ENCODE measurements at places on chromosomes 2 and 18.

DNA sequence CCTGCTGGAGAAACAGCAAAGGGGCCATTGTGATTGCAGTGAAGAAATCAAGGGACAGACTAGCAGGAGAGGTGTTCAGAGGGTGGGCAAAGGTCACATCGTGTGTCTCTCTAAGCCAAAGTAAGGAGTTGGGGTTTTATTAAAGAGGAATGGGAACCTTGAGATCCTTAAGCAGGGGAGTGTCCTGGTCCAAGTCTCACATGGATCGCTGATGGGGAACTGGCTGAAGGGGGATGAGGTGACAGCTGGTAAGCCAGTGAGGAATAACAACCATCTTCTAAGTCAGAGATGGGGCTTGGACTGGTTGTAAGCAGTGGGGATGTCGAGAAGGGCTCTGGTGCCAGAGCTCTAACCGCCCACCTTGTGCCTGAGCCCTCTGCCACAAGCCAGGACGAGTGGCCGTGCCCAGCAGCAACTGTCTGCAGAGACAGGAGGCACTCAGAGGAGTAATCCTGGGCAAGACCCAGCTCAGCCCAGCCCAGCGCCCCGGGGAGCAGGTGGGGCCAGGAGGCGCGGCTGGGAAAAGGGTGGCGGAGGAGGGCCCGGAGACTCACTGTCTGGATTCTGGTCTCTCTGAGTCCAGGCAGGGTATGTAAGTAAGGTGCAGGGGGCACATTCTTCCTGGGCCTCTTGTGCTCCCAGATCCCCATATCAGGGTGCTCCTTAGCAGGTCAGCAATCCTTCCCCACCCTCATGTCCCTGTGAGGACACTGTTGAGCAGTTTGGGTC is 13.7 kb downstream of the WNT10A start:
- peak; percentile 63 for DNase-seq

GRCh38 chr2:109124982-109125592 is 3.9 kb upstream of the SH3RF3 start:
- DNase-seq = peak; percentile 84

DNA sequence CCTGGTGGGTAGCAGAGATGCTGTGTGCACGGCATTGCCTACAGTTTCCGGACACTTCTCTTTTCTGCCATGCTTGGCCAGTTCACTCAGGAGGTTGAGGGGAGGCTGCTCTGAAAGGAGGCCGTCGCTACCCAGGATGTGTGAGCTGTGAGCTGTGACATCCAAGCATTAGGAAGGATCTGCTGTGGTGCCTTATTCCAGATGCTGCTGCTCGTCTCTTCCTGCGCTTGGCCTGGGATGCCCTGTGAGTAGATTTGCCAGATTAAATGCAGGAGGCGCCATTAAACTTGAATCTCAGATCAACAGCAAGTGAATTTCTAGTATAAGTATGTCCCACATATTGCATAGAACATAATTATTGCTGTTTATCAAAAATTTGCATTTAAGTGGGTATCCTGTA is 124.2 kb upstream of the SIX3 start:
- no peak for DNase-seq

DNA sequence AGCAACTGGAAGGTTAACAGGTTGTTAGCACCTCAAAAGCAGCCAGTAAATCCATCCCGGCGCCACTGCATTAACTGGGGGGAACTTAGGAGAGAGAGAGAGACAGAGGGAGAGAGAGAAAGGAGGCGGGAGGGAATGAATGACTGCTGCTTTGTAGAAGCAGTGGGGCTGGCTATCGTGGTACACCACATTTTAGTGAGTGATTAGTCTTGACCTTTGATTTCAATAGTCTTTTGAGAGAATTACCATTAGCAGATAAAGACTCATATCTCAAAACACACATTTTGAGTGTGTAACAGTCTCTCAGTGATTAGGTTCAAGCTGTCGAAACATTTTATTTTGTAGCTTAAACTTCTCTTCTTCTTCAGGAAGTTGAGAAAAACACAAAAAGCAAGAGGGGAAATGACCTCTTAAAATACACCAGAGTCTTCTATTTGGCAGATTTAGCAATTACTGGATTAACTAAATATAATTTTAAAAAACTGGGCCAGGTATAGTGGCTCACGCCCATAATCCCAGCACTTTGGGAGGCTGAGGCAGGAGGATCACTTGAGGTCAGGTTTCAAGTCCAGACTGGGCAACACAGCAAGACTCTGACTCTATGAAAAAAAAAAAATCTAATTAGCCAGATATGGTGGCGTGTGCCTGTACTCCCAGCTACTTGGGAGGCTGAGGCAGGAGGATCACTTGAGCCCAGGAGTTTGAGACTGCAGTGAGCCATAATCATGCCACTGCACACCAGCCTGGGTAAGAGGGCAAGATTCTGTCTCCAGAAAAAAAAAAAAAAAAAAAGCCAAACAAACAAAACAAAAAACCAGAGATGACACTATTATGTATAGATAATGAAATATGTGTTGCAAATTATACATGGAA is 22.0 kb upstream of the PNO1 start:
- DNase-seq = no peak

- no peak for DNase-seq
These were observed 57.1 kb downstream of the SNORC start for GRCh38 chr2:232927032-232927792.

GRCh38 chr2:112683550-112684414 is 37.0 kb upstream of the NT5DC4 start:
- peak; percentile 28 for DNase-seq

DNA sequence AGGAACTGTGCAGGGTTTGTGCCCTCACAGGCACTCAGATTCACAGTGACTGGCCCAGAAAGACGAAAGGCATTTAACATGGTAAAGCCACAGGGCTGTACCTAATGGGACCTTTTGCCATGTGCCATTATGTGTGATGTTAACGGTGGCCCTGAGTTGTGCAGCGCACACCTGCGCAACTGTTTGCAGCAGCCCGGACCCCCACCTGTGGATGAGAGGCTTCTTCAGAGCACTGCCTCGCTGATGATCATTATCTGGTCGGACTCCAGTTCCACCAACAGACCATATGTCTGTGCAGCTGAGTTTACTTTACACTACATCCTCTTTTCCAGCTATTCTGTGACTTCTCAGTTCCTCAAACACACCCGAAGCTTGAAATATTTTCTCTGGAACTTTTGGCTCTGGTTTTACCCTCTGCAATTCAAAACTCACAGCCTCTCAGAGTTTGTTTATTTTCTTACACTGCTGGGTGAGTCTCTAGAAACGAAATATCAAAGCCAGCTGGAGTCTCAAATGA is 35.6 kb upstream of the UBE2F start:
- no peak for DNase-seq

GRCh38 chr2:172244419-172245130 is 141.9 kb upstream of the DLX2 start:
- DNase-seq = no peak

- peak; percentile 50 for DNase-seq
These were observed 1795.7 kb upstream of the PIK3C3 start for GRCh38 chr18:40159141-40160017.

DNA sequence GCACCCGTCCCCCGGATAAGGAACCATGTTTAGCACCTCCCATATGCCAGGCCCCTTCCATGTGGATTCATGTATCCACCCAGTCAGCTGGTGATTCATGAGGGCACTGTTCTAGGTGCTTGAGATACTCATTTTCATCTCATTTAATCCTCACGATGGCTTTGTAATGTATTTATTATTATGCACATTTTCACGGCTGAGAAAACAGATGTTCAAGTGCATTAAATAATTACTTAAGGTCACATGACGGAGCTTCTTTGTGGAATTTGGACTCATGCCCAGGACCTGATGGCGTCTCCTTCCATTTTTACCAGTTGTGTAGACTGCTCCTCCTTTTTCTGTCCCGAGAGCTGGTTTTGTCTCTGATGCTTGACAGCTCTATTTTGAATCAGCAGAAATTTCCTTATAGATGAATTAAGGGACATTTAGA is 72.2 kb upstream of the RBM44 start:
- DNase-seq = no peak

GRCh38 chr18:79611040-79611681 is 68.4 kb upstream of the CTDP1 start:
- peak; percentile 74 for DNase-seq

GRCh38 chr2:174210862-174211261 is 37.5 kb downstream of the OLA1 start:
- no peak for DNase-seq

GRCh38 chr2:241721852-241722251 is 12.6 kb upstream of the D2HGDH start:
- DNase-seq = no peak

- DNase-seq = peak; percentile 37
These were observed 106.4 kb upstream of the CCDC85A start for GRCh38 chr2:56077359-56077915.

DNA sequence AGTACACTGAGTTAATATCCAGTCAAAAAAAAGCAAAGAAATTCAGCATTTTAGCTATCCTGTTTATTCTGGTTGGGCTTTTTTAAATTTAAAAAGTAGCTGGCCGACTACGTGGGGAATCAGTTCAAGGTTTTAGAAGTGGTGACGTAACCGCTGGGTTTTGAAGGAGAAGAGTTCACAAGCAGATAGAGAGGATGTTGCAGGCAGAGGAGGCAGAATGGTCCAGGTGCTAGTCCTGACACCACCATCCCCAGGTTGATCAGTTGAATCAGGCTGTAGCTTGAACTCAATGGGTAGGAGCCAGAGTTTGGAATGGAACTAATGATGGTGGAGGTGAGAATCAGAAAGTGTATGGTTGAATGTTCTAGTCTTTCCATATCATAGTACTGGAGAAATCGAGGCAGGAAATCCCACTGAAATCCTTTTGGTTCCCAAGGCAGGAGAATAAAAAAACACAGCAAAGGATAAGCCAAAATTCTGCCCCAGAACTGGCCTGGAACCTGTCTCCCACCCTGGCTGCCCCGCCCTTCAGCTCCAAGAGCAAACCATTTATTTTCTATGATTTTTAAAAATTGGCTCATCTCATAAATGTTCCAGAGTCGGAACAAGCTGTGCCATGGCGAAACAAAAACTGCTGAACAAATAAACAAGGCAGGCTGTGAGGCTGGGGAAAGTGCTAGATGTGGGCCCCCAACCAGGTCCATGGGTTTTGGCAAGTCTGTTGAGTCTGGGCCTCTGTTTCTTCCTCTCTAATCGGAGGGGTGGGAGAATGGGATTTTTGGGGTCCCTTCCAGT is 44.0 kb downstream of the SLC4A1AP start:
- no peak for DNase-seq

GRCh38 chr2:127185093-127185492 is 35.0 kb downstream of the CYP27C1 start:
- DNase-seq = no peak

DNA sequence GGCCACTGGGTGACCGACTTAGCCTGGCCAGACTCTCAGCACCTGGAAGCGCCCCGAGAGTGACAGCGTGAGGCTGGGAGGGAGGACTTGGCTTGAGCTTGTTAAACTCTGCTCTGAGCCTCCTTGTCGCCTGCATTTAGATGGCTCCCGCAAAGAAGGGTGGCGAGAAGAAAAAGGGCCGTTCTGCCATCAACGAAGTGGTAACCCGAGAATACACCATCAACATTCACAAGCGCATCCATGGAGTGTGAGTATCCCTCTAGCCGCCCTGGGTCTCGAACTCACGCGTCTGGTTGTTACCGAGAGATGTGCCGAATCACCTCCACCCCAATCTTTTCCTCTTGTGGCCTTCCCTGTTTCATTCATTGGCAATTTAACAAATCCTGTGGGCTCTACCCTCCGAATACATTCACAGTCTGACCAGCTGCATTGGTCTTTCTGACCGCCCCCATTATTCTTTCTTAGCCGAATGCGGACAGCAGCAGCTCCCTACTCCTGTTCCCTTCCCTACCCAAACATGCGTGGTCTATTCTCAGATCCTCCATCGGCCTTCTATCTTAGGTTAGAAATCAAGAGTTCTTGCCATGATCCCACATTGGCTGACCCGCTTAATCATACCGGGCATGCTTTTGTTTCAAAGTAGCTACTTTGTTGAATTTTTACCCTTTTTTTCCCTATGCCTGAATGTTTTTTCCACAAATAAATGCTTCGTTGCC is 631 bp downstream of the RPL31 start:
- DNase-seq = no peak

GRCh38 chr2:38269421-38269820 is 107.7 kb downstream of the ATL2 start:
- DNase-seq = no peak

- DNase-seq = no peak
These were observed 716.5 kb upstream of the LRATD1 start for GRCh38 chr2:13916066-13916465.

GRCh38 chr18:40004246-40004645 is 1950.8 kb upstream of the PIK3C3 start:
- peak; percentile 82 for DNase-seq

- DNase-seq = no peak
These were observed 23.3 kb downstream of the CTAGE1 start for GRCh38 chr18:22394428-22394827.

GRCh38 chr2:177314194-177314593 is 49.7 kb upstream of the NFE2L2 start:
- no peak for DNase-seq

DNA sequence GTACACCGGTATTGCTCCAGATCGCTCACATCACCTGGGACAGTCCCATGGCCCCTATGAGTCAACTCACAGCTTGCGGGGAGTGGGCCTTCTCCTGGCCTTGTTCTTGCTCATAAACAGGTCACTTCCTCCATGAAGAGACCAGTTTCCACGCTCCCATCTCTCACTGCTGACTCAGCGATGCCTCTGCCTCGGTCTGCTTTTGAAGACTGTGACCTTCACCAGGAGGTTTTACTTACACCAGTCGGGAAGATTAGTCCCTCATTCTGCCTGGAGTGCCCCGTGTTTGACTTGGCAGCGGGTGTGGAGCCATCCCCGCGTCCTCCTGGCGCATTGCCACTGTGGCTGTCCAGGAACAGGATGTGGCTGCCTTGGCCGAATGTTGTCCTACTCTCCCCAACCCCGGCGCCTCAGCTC is 159.8 kb downstream of the RHBDD1 start:
- no peak for DNase-seq

DNA sequence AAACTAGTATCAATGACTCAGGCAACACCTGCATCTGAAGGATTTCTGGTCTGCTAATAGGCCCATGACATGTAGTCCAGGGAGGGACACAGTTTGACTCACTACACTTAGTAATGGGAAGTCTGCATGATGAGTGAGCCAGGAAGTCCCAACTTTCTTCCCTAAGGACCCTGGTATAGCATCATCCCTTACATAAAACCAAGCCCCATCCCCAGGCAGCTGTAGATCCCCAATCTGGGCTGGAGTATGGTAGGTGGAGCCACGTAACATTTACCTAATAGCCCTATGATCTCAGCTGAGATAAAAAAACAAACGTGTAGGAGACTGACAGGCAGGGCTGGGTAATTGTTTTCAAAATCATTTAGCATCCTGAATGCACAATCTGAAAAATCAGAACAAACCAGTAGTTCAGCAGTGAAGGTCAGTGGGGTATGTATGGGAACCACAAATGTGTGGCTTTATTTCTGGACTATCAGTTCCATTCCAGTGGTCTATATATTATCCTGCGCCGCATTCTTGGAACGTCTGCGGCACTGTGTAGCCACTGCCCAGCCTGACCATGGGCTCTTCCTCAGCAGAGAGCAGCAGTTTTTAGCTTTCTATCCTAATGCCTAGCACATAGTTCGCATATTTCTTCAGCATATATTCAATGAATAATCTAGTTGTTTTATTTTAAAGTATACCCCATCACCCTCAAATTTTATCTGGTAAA is 33.5 kb downstream of the EPB41L3 start:
- DNase-seq = no peak

Measured in SW480 (cell line).